ENCODE measurements at places on chromosomes 16 and 17.

DNA sequence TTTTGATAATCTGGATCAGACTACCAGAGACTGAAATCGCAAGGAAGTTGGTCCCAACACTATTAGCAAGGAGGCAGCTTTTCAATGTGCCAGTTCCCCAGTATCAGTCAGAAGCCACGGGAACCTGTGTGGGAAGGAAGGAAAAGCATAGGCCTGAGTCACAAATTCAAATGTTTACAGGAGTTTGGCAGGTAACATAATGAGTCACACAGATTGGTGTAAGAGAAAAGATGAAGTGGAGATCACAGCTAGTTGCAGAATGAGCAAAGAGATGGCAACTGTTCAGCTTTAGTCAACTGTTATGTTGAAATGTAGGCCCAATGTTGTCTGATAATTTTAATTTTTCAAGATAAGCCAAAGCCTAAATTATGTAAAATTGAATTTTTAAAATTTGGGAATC, 28.1 kb upstream of the ITGA2B start:
- no peak for DNase-seq

DNA sequence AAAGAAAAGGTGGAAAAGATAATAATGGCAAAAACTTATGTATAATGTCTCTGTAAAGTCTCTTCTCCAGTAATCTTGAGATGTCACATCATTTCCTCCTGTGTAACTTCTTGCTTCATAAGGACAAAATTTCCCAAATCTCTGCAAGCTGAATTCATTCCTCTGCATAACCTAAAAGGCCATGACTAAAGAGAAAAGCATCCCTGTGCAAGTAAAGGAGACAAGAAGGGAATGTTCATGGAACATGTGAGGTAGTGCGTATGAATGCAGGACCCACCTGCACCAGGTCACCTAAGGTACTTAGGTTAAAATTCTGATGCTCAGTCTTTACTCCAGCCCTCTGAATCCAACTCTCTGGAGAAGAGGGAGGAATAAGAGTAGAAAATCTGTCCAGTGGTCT, 46.9 kb upstream of the NLK start:
- no peak for DNase-seq

- DNase-seq: no peak
Measured at GRCh38 chr17:77109764-77110359, 30.9 kb upstream of the SEC14L1 start.

DNA sequence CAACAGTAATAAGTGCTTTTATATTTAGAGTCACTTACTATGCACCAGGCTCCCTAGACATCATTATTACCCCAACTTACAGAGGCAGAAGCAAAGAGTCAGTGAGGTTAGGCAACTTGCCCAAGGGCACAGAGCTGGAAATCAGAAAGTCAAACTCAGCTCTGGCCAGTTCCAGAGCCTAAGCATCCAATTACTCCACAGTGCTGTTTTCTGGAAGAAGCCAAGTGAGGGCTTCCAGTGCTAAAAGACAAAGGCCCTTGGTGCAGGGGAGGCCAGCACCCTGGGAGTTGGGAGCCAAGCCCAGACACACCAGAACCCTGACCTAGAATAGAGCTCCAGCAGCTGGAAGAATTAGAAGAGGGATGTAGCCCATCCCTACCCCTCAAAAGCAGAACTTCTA, 40.2 kb downstream of the C17orf67 start:
- no peak for DNase-seq

GRCh38 chr16:60907645-60908044, 1128.6 kb downstream of the CDH8 start:
- DNase-seq: no peak

- DNase-seq: no peak
Measured at GRCh38 chr16:4698321-4699045, 5.1 kb downstream of the NUDT16L1 start.

- DNase-seq: no peak
Measured at GRCh38 chr17:79513206-79513605, 97.6 kb downstream of the RBFOX3 start.

DNA sequence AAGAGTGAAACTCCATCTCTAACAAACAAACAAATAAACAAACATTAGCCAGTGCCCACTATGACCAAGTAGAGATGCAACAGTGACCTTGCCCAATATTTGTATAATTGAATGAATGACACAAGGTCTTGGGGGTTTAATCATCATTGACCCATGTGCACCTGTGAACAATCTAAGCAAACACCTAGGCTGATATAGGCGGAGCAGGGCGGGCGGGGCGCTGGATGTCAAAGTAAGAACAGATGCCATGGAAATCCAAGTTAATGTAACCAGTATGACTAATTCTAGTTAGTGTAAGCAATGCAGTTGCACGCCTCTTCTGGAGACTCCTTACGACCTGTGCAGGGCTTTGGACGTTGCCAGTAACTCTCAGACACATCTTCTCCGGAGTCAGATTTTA, 17.6 kb downstream of the RCVRN start:
- DNase-seq: no peak

- DNase-seq: no peak
Measured at GRCh38 chr16:70720425-70721201, 34.8 kb upstream of the MTSS2 start.
